ENCODE measurements at places on chromosomes 4 and X. TPM values are rescaled to one million over a fixed set of nuclear protein-coding genes. Genes with fewer than 3 reads are reported as not detected.

TREX2 gene
- total RNA-seq = 1.7 TPM

CHRDL1 gene
- not detected for total RNA-seq

POF1B gene
- not detected for total RNA-seq

IL2RG gene
- total RNA-seq = 317 TPM

SNCA gene
- not detected for total RNA-seq

ANKRD17 gene
- 61.6 TPM for total RNA-seq

PPEF2 gene
- total RNA-seq = not detected

MAP9 gene
- total RNA-seq = 11.4 TPM

ATOH1 gene
- not detected for total RNA-seq

TMEM35A gene
- total RNA-seq = not detected

SSX2B gene
- not detected for total RNA-seq

LINC00632 gene
- not detected for total RNA-seq

SLC49A3 gene
- 1.1 TPM for total RNA-seq

IL21 gene
- total RNA-seq = 4.8 TPM

MFAP3L gene
- 2.5 TPM for total RNA-seq

FABP2 gene
- total RNA-seq = not detected

LAS1L gene
- total RNA-seq = 74.3 TPM

Data from activated CD8-positive, alpha-beta memory T cell treated with anti-CD3 and anti-CD28 coated beads for 36 hours (primary cell).